ENCODE measurements at places on chromosomes 12 and 14. TPM values are rescaled to one million over a fixed set of nuclear protein-coding genes. Genes with fewer than 3 reads are reported as not detected.

FAM90A1 gene
- total RNA-seq, result not detected

ACOT6 gene
- total RNA-seq, result not detected

GPR68 gene
- 1.5 TPM for total RNA-seq

MMAB gene
- total RNA-seq, result 11.8 TPM

ZNF10 gene
- 9.0 TPM for total RNA-seq

MYH6 gene
- not detected for total RNA-seq

CABP1 gene
- total RNA-seq, result 0.16 TPM

ALDH2 gene
- total RNA-seq, result 61.5 TPM

FAIM2 gene
- not detected for total RNA-seq

ZNF740 gene
- 10.5 TPM for total RNA-seq

PTPN6 gene
- 3.2 TPM for total RNA-seq

PAWR gene
- total RNA-seq, result 83.4 TPM

C12orf50 gene
- not detected for total RNA-seq

KRT78 gene
- not detected for total RNA-seq

CLMN gene
- total RNA-seq, result 1.6 TPM

GNPTAB gene
- total RNA-seq, result 16.7 TPM

GPR84 gene
- 0.16 TPM for total RNA-seq

SIX4 gene
- 0.88 TPM for total RNA-seq

CLEC9A gene
- not detected for total RNA-seq

HCAR1 gene
- under 0.01 TPM for total RNA-seq

LRP1-AS gene
- total RNA-seq, result not detected

CD27 gene
- not detected for total RNA-seq

GPRC5D gene
- not detected for total RNA-seq

KCTD10 gene
- 72.2 TPM for total RNA-seq

INSM2 gene
- not detected for total RNA-seq

P2RX2 gene
- not detected for total RNA-seq

RND1 gene
- total RNA-seq, result 5.5 TPM

CRACR2A gene
- 13.2 TPM for total RNA-seq

Measured in bladder microvascular endothelial cell (primary cell).